Activated naive CD8-positive, alpha-beta T cell treated with anti-CD3 and anti-CD28 coated beads, Interleukin-2, amount 10 ng/mL, durations not matched to agents 7 days and 5 days (primary cell): ENCODE measurements at places on chromosomes 4 and X. TPM values are rescaled to one million over a fixed set of nuclear protein-coding genes. Genes with fewer than 3 reads are reported as not detected.

DNA sequence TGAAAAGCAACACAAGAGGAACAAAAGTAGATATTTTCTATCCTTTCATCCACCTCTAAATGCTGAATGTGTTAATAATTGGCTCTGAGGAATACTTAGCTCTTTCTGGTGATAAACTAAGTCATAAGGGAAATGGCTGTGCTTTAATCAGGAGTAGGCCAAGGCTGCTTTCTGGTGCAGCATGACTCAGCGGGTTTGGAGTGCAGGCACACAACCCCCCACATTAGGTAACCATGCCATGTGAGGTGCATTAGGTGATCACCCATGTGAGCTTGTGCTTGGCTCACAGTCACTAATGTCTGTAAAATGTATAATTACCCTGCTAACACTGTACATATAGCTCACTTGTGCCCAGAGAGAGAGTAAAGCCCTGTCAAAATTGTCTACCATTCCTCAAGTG, 57.2 kb downstream of the USP38 start:
- DNase-seq, result no peak
- H3K27ac ChIP-seq, result no peak overlapping the region
- H3K27me3 ChIP-seq, result peaks cover 4% of the 10 kb centered on the region
- peaks cover 12% of the 10 kb centered on the region for H3K4me1 ChIP-seq

DNA sequence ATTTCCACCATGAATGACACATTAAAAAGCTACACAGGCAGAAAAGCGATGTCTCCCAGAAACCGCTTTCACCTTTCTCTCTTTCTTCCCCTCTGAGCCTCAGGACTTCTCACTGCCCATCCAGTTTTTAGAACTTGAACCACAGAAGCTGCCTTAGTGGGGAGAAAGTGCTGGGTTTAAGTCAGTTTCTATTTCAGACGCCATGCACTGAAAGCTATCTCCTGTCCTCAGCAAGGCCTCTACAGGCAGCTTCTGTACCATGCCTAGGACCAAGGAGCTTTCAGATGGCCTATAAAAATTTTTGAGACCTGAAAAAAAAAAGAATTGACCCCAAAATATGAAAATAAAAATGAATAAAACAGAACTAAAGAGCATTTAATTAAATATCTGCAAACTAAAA, 34.5 kb downstream of the RAB33B start:
- no peak overlapping the region for H3K27ac ChIP-seq
- no peak for DNase-seq
- H3K36me3 ChIP-seq, result no peaks in the 10 kb centered on the region

DNA sequence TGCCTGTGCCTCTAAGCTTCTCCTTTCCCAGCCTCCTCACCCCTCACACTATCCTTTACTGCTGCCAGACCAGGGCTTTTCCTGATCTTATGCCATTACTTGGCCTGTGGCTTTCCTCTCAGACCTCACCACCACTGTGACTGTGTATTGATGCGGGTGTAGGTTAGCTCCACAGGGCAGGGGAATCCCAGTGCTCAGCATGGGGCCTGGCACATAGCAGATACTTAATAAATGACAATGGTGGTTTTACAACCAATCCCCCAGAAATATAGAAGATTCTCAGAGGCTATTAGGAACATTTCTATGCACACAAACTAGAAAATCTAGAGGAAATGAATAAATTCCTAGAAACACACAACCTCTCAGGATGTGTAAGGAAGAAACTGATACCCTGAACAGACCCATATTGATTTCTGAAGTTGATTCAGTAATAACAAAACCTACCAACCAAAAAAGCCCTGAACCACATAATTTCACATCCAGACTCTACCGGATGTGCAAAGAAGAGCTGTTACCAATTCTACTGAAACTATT, 129.6 kb upstream of the QRFPR start:
- H3K4me1 ChIP-seq, result no peaks in the 10 kb centered on the region
- no peak for DNase-seq
- peaks cover 9% of the 10 kb centered on the region for H3K27me3 ChIP-seq
- H3K36me3 ChIP-seq, result no peaks in the 10 kb centered on the region
- no peak overlapping the region for H3K27ac ChIP-seq
- H3K4me3 ChIP-seq, result no peak overlapping the region

DNA sequence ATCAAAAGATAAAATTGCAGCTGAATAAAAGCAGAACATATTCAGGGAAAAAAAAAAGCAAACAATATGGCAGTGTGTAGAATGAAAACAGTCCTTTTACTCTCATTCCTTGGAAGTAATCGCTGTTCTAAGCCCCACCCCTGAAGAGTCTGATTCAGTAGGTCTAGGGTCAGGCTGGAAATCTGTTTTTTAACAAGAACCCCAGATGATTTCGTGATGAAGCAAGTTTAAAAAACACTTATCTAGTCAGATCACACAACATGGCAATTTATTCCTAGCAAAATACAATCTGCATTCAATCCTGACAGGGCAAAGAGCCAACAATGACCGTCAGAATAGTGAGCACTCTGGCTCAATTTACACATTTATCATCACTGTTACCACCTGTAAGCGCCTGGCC, 16.1 kb downstream of the FAM120C start:
- H3K27me3 ChIP-seq, result no peaks in the 10 kb centered on the region
- no peak overlapping the region for H3K27ac ChIP-seq
- H3K4me3 ChIP-seq, result no peak overlapping the region
- no peaks in the 10 kb centered on the region for H3K36me3 ChIP-seq

DNA sequence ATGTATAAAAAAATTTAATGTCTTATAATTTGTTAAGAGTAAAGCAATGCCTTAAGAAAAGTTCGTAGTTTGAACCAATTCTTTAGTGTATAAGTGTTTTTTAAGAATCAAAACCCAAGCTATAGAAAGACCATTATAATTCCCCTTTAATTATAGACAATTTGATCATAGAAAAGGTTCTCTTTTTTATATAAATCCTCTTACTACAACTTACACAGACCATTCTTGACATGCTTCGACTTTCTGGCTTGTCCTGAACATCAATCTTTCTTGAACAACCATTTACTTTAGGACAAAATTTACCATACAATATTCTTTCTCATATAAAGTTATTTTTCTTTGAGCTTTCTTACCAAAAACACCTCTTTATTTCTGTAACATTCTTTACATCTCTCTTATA, 330.5 kb upstream of the SPANXN1 start:
- H3K27ac ChIP-seq, result no peak overlapping the region
- H3K27me3 ChIP-seq, result no peaks in the 10 kb centered on the region
- H3K4me3 ChIP-seq, result no peak overlapping the region

- no peaks in the 10 kb centered on the region for H3K36me3 ChIP-seq
- H3K27ac ChIP-seq, result no peak overlapping the region
- peak; percentile 29 for DNase-seq
- H3K4me3 ChIP-seq, result no peak overlapping the region
Observed at GRCh38 chr4:3285558-3286334, 7.1 kb upstream of the RGS12 start.

The TMEM129 gene
- 27.5 TPM for total RNA-seq

DNA sequence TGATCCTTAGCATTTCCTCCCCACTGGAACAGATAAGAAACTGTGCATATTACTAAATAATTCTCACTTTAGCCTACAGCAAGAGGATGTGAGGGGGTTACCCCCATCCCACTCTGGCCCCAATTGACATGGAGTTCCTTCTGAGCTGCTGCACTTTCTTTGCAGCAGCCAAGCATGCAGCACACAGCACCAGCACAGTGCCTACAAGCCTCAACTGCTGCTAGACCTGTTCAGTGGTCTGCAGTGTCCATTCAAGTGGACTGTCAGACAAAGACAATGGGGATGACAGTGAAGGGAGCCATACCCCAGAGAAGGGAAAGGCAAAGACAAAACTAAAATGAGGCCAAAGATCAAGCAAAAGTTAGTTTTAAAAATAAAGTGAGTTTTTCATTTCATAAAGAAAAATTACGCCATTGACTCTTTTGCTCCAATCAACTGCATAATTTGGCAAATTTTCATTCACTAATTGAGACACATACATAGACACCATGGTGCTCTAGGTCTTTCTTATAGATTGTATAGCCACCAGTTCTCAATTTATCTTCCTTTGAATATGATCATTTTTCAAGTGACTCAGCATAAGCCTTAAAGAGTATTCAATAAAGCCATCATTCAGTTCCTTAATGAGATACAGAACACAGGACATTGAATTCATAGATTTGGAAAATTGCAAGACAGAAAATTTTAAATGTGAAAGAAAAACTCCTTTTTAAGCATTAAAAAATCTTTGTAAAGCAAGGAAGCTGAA, 410.6 kb downstream of the HNRNPD start:
- DNase-seq, result no peak
- H3K36me3 ChIP-seq, result no peaks in the 10 kb centered on the region
- peaks cover 8% of the 10 kb centered on the region for H3K4me1 ChIP-seq
- peaks cover 3% of the 10 kb centered on the region for H3K27me3 ChIP-seq

- peaks cover 6% of the 10 kb centered on the region for H3K4me1 ChIP-seq
- DNase-seq, result no peak
- peaks cover 2% of the 10 kb centered on the region for H3K36me3 ChIP-seq
- peaks cover 3% of the 10 kb centered on the region for H3K27me3 ChIP-seq
- H3K4me3 ChIP-seq, result no peak overlapping the region
- peak overlapping the region; percentile 4 for H3K27ac ChIP-seq
Observed at GRCh38 chrX:134932528-134933217, 58.1 kb upstream of the SMIM10 start.

DNA sequence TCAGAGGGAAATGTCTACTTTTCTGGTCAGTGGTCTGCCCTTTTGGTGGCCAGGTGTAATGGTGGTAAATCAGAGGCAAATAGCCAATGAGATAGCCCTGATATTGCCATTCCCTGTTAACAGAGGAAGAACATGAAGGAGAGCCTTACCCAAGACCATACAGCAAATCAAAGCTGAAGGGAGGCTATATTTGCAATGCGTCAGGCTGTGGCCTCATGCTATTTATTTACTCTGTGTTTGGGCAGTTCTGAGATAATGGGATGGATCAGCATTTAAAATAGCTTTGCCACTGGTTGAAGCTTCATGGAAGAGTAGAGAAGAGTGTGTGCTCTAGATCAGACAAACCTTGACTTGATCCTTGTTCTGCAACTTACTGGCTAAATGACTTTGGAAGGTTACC, 73.3 kb upstream of the MAML3 start:
- no peaks in the 10 kb centered on the region for H3K36me3 ChIP-seq
- peaks cover 9% of the 10 kb centered on the region for H3K4me1 ChIP-seq
- DNase-seq, result no peak
- H3K27ac ChIP-seq, result no peak overlapping the region
- no peak overlapping the region for H3K4me3 ChIP-seq
- no peaks in the 10 kb centered on the region for H3K27me3 ChIP-seq

DNA sequence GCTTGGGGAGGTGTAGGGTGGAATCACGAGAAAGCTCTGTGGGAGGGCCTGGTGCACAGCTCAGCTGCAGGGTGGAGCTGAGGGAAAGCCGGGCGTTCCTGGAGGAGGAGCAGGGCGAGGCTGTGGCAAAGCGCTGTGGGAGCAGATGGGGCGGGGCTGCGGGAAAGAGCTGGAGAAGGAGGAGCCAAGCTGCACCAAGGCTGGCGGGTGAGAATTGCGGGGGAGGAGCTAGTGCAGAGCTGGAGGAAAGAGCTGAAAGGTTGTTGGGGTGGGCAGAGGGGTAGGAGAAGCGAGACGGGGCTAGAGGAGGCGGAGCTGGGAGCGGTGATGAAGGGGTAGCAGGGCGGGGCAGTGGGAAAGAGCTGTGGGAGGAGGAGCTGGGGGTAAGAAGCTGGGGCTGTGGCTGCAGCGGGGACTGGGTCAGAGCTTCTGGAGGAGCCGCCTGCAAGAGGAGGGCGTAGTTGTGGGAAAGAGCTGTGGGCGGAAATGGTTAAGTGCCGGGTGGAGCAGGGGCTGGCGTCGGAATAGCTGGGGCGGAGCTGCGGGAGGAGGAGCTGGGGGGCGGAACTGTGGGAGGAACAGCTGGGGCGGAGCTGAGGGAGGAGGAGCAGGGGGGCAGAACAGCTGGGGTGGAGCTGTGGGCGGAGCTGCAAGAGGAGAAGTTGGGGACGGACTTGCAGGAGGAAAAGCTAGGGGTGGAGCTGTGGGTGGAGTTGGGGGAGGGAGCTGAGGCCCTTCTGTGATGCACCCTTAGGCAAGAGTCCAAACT, 1.8 kb upstream of the EOLA2 start:
- H3K27ac ChIP-seq, result peak overlapping the region; percentile 97
- no peaks in the 10 kb centered on the region for H3K36me3 ChIP-seq
- peak overlapping the region; percentile 90 for H3K4me3 ChIP-seq
- H3K4me1 ChIP-seq, result peaks cover 2% of the 10 kb centered on the region

The ASMTL gene
- total RNA-seq, result 39.4 TPM

GRCh38 chrX:1725472-1725871, 110.6 kb downstream of the ASMT start:
- H3K4me1 ChIP-seq, result no peaks in the 10 kb centered on the region
- H3K36me3 ChIP-seq, result peaks cover 31% of the 10 kb centered on the region
- no peak overlapping the region for H3K4me3 ChIP-seq
- no peak for DNase-seq
- H3K27ac ChIP-seq, result no peak overlapping the region
- no peaks in the 10 kb centered on the region for H3K27me3 ChIP-seq

DNA sequence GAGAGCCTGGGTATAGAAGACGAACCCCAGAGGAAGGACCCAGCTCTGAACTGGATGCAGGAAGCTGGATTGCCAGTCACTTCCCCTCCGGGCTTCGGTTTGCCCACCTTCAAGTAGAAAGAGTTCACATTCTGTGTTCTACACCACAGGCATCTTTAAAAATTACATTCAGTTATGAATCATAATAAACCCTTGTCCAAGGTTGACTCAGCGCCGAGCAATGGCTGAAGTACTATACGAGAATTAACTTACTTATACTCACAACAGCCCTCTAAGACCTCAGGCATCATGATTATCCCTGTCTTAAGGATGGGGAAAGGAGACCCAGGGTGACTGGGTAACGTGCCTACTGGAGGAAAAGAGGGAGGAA, 72.5 kb downstream of the EVC2 start:
- no peaks in the 10 kb centered on the region for H3K4me1 ChIP-seq
- no peaks in the 10 kb centered on the region for H3K36me3 ChIP-seq
- H3K27ac ChIP-seq, result no peak overlapping the region

- DNase-seq, result no peak
- no peak overlapping the region for H3K4me3 ChIP-seq
- H3K27me3 ChIP-seq, result no peaks in the 10 kb centered on the region
- H3K36me3 ChIP-seq, result no peaks in the 10 kb centered on the region
- no peaks in the 10 kb centered on the region for H3K4me1 ChIP-seq
- no peak overlapping the region for H3K27ac ChIP-seq
Observed at GRCh38 chr4:157706155-157706554, 466.7 kb downstream of the GASK1B start.

The UCP1 gene
- not detected for total RNA-seq

The GLRA3 gene
- not detected for total RNA-seq

The IRS4 gene
- total RNA-seq, result not detected

The IL21 gene
- total RNA-seq, result not detected

- H3K27ac ChIP-seq, result no peak overlapping the region
- H3K36me3 ChIP-seq, result peaks cover 16% of the 10 kb centered on the region
- H3K4me1 ChIP-seq, result peaks cover 13% of the 10 kb centered on the region
- H3K27me3 ChIP-seq, result no peaks in the 10 kb centered on the region
Observed at GRCh38 chr4:26126994-26127393, 193.8 kb upstream of the RBPJ start.

GRCh38 chrX:15804563-15804962, 14.3 kb downstream of the ZRSR2 start:
- H3K36me3 ChIP-seq, result peaks cover 5% of the 10 kb centered on the region
- H3K27ac ChIP-seq, result no peak overlapping the region
- H3K4me3 ChIP-seq, result no peak overlapping the region
- no peaks in the 10 kb centered on the region for H3K4me1 ChIP-seq
- H3K27me3 ChIP-seq, result no peaks in the 10 kb centered on the region
- DNase-seq, result no peak
